Esophagus muscularis mucosa (tissue), 4 donors: ENCODE measurements at places on chromosomes 5 and 9. TPM values are rescaled to one million over a fixed set of nuclear protein-coding genes. Genes with fewer than 3 reads are reported as not detected.

GRCh38 chr5:159805021-159805420 is 111.3 kb upstream of the ADRA1B start:
- DNase-seq, result peak; percentile 50

DNA sequence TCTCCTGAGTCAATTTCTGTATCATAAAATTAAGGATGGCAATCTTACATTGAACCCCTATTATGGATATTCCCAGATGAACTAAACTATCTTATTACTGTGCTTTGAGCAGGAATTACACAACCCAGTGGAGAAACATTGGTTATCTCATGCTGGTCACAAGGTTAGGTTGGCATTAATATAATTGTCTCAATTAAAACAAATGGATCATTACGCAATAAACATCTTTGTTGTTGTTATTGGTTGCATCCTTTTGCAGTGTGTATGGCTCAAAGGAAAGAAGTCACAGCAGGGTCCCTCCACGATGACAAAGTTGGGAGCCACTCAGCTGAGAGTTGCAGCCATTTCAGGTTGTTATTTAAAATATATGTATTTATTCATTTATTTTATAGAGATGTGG is 297.0 kb upstream of the KLF4 start:
- no peak for DNase-seq

DNA sequence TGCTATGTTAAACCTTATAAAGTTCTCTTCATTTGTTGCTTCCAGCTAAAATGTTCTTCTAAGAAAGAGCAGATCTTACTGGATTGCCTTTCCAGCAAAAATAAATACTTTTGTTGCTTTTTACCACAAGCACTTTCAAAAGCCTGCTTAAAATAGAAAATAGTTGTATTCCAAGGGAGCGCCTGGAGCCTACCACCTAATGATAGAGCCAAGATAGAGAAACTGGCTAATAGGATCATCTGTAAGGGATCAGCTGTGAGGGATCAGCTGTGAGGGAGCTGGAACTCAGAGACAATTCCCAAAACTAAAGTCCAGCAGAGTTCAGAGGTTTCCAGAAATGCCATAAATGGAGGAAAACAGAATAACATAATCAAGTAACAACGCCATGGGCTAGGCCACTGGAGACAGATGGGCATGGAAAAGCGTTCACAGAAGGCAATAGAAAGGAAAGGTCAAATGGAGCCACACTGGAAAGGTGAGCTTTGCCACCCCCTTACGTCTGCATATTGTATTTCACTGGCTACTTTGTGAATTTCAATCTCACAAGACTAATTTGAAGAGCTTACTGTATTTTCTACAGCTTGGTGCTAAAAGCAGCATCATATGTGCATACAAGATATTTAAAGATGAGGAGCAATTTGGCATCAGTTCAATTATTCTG is 140.6 kb upstream of the TLE4 start:
- DNase-seq, result no peak

GRCh38 chr9:18362166-18362565 is 111.8 kb upstream of the ADAMTSL1 start:
- no peak for DNase-seq

GRCh38 chr5:34045023-34045422 is 2.0 kb upstream of the C1QTNF3 start:
- no peak for DNase-seq

DNA sequence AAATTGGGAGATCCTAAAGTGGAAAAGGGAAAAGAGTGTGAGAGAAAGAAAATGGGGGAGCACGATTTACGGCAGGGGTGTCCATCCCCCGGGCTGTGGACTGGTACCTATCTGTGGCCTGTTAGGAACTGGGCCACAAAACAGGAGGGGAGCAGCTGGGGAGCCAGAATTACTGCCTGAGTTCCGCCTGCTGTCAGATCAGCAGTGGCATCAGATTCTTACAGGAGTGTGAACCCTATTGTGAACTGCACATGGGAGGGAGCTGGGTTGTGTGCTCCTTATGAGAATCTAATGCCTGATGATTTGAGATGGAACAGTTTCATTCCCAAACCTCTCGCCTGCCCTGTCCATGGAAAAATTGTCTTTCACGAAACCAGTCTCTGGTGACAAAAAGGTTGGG is 108.3 kb upstream of the ADAMTSL1 start:
- DNase-seq, result no peak

GRCh38 chr9:101427957-101428655 is 7.5 kb downstream of the ALDOB start:
- DNase-seq, result no peak

DNA sequence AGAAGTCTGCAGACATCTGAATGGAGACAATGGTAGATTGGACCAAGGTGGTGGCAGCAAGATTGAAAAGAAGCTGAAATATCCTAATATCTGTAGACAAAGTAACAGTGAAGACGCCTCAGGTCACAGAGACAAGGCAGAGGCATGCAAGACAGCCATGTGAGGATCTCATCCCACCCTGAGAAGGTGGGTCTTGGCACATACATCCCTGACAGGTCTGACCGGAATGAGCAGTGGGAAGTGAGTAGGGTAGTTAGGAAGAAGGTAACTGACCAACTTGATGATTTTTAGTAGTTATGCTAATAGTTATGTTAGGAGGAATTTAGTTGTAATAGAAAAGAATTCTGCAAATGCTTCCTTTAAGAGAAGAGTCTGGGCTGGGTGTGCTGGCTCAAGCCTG is 229.6 kb downstream of the NDUFS4 start:
- DNase-seq, result peak; percentile 55

DNA sequence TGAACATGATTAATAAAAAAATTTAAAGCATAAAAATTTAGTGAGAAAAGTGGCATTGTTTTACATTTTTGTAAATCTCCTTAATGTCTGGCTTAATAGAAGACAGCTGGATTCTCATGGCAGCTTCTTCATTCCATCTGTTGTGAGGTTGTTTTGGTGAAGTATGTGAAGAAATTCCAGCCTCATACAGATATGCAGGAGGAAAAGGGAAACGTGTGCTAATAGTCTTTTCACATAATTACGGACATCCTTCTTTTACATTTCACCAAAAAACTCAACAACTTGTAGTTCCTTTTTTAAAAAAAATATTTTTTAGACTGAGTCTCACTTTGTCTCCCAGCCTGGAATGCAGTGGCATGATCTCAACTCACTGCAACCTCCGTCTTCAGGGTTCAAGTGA is 46.9 kb downstream of the HACD4 start:
- no peak for DNase-seq

DNA sequence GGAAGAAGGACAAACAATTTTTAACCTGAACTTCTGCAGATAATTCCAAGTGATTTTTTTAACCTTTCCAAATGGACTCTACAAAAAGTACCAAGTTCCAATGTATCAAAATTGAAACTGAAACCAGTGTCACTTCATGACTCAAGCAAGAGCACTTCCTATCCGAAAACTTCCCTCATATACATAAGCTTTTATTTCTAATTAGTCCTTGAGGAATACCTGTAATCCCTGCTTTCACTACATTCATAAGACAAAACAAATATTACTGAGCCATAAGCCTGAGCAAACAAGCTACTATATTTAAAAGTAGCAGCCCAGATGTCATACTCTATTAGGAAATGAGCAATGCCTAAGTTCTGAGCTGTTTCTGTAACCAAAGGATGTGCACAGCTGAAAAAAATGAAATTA is 224.4 kb downstream of the EBF1 start:
- no peak for DNase-seq

DNA sequence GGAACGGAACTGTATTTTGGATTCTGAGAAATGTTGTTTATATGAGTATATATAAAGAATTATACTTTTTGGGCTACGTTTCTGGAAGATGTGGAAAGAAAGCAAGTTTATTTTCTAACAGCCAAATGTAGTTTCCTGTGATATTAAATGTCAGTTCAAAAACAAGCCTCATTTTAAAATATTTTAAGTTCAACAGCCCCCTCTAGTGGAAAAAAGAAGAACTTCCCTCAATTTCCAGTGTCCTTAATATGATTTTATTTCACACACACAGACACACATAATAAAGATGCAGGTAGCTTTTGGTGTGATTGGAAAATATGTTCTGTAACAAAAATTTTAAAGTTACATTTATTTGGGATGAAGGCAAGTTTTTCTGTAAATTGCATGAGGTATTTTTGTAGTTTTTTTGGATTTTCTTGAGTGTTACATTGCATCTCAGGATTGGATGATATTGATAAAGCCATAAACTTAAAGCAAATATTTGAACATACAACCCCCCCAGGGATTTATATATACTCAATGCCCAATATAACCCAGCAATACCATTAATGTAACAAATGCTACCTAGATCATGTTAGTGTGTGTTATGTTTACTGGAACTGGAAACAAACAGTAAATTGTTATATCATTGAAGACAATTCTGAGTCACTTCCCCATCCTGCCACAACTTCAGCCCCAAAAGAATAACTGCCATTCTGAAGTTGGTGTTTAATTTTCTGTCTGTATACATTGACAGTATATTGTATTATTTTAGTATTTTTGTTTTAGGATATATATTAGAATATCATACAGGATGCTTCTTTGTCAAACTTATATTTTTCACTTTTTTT is 54.0 kb downstream of the CCDC171 start:
- DNase-seq, result no peak

- no peak for DNase-seq
Measured at GRCh38 chr5:151006704-151007334, 13.6 kb upstream of the GPX3 start.

- DNase-seq, result no peak
Measured at GRCh38 chr9:123922911-123923310, 7.0 kb downstream of the DENND1A start.

- DNase-seq, result no peak
Measured at GRCh38 chr9:36738318-36738976, 165.8 kb downstream of the MELK start.

DNA sequence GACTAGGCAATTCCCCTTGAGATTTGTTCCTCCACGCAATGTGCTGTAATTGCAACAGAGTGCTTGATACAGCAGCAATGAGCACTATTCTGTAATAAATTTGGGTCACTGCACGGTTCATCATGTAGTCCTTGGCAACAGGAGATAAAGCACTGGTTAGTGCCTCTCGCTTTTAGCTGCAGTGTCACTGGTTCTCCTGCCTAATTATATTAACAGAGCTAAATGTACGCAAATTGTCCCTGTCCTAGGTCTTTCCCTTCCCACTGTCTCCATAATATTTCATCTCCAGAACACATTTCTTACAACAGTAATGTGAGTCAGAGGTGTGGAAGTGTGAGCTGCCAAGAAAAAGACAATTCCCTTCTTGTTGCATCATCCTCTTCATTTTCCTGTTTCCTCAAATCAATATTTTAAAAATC is 553.1 kb downstream of the ZNF608 start:
- DNase-seq, result no peak

- DNase-seq, result peak; percentile 68
Measured at GRCh38 chr9:123926941-123927340, 3.0 kb downstream of the DENND1A start.

GRCh38 chr5:175195698-175196656 is 248.0 kb downstream of the DRD1 start:
- no peak for DNase-seq

DNA sequence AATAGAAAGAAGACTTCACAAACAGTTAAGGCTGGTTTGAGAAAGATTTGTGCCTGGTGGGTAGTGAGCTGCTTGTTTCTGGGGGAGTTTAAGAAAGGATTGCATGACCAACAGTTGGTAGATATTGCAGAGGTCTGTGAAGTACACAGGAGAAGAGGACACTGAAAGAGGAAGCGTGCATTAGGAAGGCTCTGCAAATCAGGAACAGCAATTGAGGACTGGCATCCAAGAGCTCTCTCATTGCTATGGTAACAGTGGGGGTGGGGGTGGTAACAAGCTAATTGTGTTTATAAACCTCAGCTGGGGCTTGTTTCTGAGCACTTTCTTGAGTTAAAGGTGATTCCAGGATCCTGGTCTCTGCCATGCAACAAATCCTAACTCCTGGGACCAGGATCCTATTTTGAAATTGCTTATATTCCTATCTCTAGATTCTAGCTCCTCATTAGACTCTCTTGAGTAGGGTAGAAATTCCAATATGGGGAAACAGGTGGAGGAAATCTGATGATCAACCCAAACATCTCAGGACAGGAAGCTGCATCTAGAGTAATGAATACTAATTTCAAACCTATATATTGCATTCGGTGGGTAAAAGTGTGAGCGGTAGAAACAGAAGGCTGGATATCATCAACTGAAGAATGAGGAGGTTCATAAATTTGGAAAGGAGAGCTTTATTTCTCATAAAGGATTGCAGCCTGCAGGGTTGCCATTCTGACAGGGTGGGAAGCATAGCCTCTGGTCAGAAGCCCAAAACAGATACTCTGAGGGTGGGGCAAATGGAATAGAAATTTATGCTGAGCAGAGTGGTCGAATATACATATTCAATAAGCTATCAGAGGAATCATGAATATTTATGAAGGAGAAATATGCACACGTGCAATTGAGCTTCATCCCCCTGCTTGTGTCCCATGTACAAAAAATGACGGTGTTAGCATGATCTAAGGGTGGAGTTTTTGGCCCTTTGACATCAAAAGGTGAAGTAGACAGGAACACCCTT is 79.4 kb downstream of the PTTG1 start:
- no peak for DNase-seq

- no peak for DNase-seq
Measured at GRCh38 chr5:150345716-150346115, 11.8 kb upstream of the TCOF1 start.

DNA sequence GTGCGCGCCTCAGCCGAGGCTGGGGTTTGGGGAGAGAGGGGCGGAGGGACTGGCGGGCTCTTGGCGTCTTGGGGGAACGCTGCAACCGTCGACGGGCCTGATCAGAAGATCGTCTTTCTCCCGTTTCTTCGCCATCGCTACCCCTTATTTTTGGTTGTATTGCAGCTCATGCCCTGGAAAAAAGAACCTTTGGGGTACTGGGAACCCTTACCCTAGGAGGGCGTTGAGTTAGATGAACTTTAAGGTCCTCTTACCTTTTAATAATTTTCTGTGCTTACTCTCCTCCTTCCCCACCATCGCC is 719 bp downstream of the PAIP2 start:
- no peak for DNase-seq

GRCh38 chr9:106862110-106862820 is 701 bp upstream of the ZNF462 start:
- DNase-seq, result no peak

DNA sequence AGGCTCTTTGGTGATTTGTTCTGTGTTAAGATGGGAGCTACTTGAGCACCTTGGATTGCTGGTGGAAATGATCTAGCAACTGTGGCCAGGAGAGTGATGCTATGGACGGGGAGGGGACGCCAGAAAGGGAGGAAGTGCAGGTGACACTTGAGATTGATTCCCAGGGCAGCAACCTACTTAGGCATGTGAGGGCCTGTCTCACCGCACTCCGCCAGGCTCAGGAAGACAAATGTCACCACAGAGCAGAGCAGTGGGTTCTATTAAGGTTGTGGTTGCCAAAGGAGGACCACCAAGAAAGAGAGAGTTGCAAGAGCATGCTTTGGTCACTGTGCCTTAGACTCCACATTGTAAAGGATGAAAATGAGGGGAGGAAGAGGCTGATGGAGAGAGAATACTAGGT is 404.3 kb downstream of the IRX1 start:
- DNase-seq, result peak; percentile 53

GRCh38 chr5:142540922-142541422 is 144.9 kb downstream of the FGF1 start:
- DNase-seq, result no peak

The ZNF883 gene
- total RNA-seq, result 0.99 TPM

The GPR151 gene
- not detected for total RNA-seq

The PCDH12 gene
- total RNA-seq, result 6.7 TPM

The TMC1 gene
- not detected for total RNA-seq

The NDUFB6 gene
- total RNA-seq, result 52.5 TPM

The HNRNPAB gene
- 135 TPM for total RNA-seq

The TRIM14 gene
- total RNA-seq, result 8.7 TPM

The FGF18 gene
- total RNA-seq, result 0.91 TPM

The VLDLR gene
- total RNA-seq, result 15.5 TPM
